Glomerular endothelial cell (primary cell): ENCODE measurements at places on chromosomes 12 and 14.

- DNase-seq = no peak
Observed at GRCh38 chr12:42730291-42730690, 140.7 kb upstream of the PRICKLE1 start.

GRCh38 chr12:10759657-10760056 is 36.5 kb upstream of the YBX3 start:
- no peak for DNase-seq

GRCh38 chr12:54585243-54585642 is 3.2 kb downstream of the PPP1R1A start:
- no peak for DNase-seq

- no peak for DNase-seq
Observed at GRCh38 chr12:42508913-42509460, 80.6 kb downstream of the PRICKLE1 start.

GRCh38 chr12:112275207-112275606 is 107.0 kb downstream of the HECTD4 start:
- no peak for DNase-seq

DNA sequence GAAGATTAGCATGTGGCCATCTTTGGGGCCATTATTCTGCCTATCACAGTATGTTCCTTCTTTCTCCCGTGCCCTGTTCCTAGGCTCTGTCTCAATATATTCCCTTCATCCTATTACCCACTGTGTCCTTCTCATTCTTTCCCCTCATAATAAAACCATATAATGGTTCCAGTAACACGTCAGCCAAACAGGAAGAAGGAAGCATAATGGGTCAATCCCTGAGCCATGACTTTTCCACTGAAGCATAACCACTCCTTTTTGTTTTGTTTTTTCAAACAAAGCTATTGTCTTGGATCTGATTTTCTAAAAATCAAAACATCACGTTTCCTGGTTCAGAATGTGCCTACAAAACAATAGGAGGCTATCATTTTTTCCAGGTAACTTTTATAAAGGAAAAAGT is 21.3 kb upstream of the RHOJ start:
- peak; percentile 64 for DNase-seq

DNA sequence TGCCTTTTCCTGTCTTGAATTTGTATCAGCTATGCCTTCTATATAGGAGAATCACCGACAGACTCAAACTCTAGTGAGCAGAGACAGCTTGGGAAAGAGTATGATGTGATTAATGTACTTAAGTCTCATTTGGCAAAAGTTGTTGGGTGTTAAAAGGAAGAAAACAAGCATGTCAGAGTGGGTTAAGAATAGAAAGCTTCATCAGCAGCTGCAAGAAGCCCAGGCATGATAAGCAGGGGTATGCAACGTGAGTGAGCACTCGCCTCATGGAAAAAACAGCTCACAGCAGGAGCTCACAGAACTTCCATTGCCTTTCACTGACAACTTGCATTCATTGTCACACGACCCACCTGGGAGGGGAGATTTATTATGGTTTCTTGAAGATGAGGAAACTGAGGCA is 35.9 kb upstream of the WNK1 start:
- no peak for DNase-seq

DNA sequence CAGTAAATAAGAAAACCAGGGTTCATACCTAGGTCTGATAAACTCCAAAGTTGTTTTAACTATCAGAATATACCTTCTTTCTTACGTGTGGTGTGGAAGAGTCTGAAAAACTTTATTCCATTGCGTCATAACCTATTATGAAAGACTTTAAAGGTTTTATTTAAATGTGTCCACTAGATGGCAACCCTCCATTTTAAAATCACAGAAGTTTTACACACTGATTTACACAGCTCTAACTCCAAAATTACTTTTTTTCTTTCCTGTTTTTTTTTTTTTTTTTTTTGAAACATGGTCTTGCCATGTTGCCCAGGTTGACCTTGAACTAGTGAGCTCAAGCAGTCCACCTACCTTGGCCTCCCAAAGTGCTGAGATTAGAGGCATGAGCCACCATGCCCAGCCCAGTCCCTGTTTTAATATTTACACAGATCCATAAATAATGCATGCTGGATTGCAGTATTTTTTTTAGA is 17.3 kb upstream of the TMPRSS12 start:
- peak; percentile 33 for DNase-seq

GRCh38 chr14:21985081-21985480 is 311.5 kb upstream of the OR4E1 start:
- no peak for DNase-seq

GRCh38 chr12:62622177-62622576 is 155.6 kb downstream of the MON2 start:
- no peak for DNase-seq

GRCh38 chr12:53199700-53200099 is 7.4 kb downstream of the ITGB7 start:
- no peak for DNase-seq

GRCh38 chr12:111418594-111418880 is 12.8 kb downstream of the SH2B3 start:
- no peak for DNase-seq

GRCh38 chr14:99758121-99758821 is 34.9 kb upstream of the EML1 start:
- DNase-seq = no peak

- DNase-seq = no peak
Observed at GRCh38 chr14:95500201-95500681, 16.2 kb downstream of the SYNE3 start.
